ENCODE measurements at places on chromosomes 4 and X. TPM values are rescaled to one million over a fixed set of nuclear protein-coding genes. Genes with fewer than 3 reads are reported as not detected.

Gene HMX1
- total RNA-seq: 0.39 TPM

Gene ELF2
- 28.2 TPM for total RNA-seq

Gene ASB9
- 2.9 TPM for total RNA-seq

Gene SPOCK3
- 1.7 TPM for total RNA-seq

Gene UXT
- total RNA-seq: 106 TPM

Gene NLGN3
- total RNA-seq: 1.4 TPM

Gene CT45A3
- 0.30 TPM for total RNA-seq

Gene ZFP92
- total RNA-seq: not detected

Gene MANBA
- 21.3 TPM for total RNA-seq

Gene DOK7
- total RNA-seq: 2.4 TPM

Gene PRDM5
- 5.1 TPM for total RNA-seq

Gene SHROOM2
- 5.3 TPM for total RNA-seq

Gene RHOH
- total RNA-seq: 0.74 TPM

Gene NPY2R
- not detected for total RNA-seq

- H3K27ac ChIP-seq: no peak overlapping the region
- no peak overlapping the region for H3K4me3 ChIP-seq
- H3K36me3 ChIP-seq: no peaks in the 10 kb centered on the region
- DNase-seq: no peak
Observed at GRCh38 chr4:178966644-178967043, 1524.4 kb upstream of the AGA start.

- DNase-seq: no peak
- H3K36me3 ChIP-seq: no peaks in the 10 kb centered on the region
- H3K27me3 ChIP-seq: no peaks in the 10 kb centered on the region
Observed at GRCh38 chrX:12975670-12975965, 708 bp downstream of the TMSB4X start.

DNA sequence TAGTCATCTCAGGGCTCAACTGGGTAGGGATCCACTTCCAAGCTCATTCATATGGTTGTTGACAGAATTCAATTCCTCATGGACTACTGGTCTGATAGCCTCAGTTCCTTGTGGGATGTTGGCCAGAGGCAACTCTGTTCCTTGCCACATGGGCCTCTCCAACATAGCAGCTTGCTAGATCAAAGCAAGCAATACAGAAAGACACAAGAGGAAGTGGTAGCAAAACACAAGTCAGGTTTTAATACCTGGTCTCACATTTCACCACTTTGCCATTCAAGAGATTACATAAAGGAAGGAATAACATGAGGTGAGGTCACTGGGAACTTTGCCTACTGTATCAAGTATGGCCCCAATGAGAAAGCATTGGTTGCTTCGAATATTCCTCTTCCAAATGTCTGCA lies 79.2 kb downstream of the PRSS12 start:
- no peaks in the 10 kb centered on the region for H3K36me3 ChIP-seq
- H3K4me3 ChIP-seq: no peak overlapping the region
- no peak overlapping the region for H3K27ac ChIP-seq
- H3K27me3 ChIP-seq: no peaks in the 10 kb centered on the region
- peaks cover 9% of the 10 kb centered on the region for H3K4me1 ChIP-seq
- no peak for DNase-seq

- H3K27ac ChIP-seq: no peak overlapping the region
- DNase-seq: no peak
- H3K27me3 ChIP-seq: no peaks in the 10 kb centered on the region
- H3K4me1 ChIP-seq: no peaks in the 10 kb centered on the region
Observed at GRCh38 chrX:41516999-41517765, 70.0 kb downstream of the NYX start.

- no peak for DNase-seq
- no peaks in the 10 kb centered on the region for H3K36me3 ChIP-seq
- H3K27me3 ChIP-seq: no peaks in the 10 kb centered on the region
- H3K27ac ChIP-seq: peak overlapping the region; percentile 55
- H3K4me3 ChIP-seq: peak overlapping the region; percentile 62
Observed at GRCh38 chrX:17376431-17377077, 1.6 kb downstream of the NHS start.

GRCh38 chr4:108163351-108163750 lies 5.4 kb downstream of the LEF1 start:
- no peak overlapping the region for H3K27ac ChIP-seq
- H3K36me3 ChIP-seq: no peaks in the 10 kb centered on the region
- no peak overlapping the region for H3K4me3 ChIP-seq
- DNase-seq: no peak
- 0 out of 2 replicates have a peak, but pooled peaks cover 3% of the 10 kb centered on the region for H3K27me3 ChIP-seq

GRCh38 chr4:78784236-78784865 lies 8.2 kb downstream of the BMP2K start:
- no peaks in the 10 kb centered on the region for H3K36me3 ChIP-seq
- no peak overlapping the region for H3K27ac ChIP-seq
- no peaks in the 10 kb centered on the region for H3K27me3 ChIP-seq
- H3K4me1 ChIP-seq: no peaks in the 10 kb centered on the region
- no peak for DNase-seq

- H3K4me1 ChIP-seq: no peaks in the 10 kb centered on the region
- H3K4me3 ChIP-seq: no peak overlapping the region
- H3K36me3 ChIP-seq: no peaks in the 10 kb centered on the region
- H3K27me3 ChIP-seq: no peaks in the 10 kb centered on the region
- DNase-seq: no peak
Observed at GRCh38 chr4:145884775-145885174, 53.8 kb downstream of the ZNF827 start.

GRCh38 chr4:82989575-82990429 lies 20.8 kb downstream of the LIN54 start:
- no peaks in the 10 kb centered on the region for H3K36me3 ChIP-seq
- no peak overlapping the region for H3K27ac ChIP-seq

- H3K4me3 ChIP-seq: no peak overlapping the region
- H3K4me1 ChIP-seq: no peaks in the 10 kb centered on the region
- DNase-seq: no peak
- H3K27ac ChIP-seq: no peak overlapping the region
Observed at GRCh38 chr4:73187325-73187724, 71.3 kb downstream of the ANKRD17 start.

- no peaks in the 10 kb centered on the region for H3K4me1 ChIP-seq
- H3K27ac ChIP-seq: no peak overlapping the region
- no peaks in the 10 kb centered on the region for H3K27me3 ChIP-seq
- DNase-seq: no peak
Observed at GRCh38 chrX:15356444-15356843, 21.1 kb upstream of the PIGA start.

GRCh38 chrX:150569155-150569477 lies 695 bp downstream of the MTM1 start:
- H3K4me1 ChIP-seq: peaks cover 5% of the 10 kb centered on the region
- H3K4me3 ChIP-seq: peak overlapping the region; percentile 55
- DNase-seq: no peak

GRCh38 chr4:21544415-21544814 lies 404.2 kb downstream of the KCNIP4 start:
- no peak overlapping the region for H3K4me3 ChIP-seq
- no peak overlapping the region for H3K27ac ChIP-seq
- no peaks in the 10 kb centered on the region for H3K36me3 ChIP-seq

DNA sequence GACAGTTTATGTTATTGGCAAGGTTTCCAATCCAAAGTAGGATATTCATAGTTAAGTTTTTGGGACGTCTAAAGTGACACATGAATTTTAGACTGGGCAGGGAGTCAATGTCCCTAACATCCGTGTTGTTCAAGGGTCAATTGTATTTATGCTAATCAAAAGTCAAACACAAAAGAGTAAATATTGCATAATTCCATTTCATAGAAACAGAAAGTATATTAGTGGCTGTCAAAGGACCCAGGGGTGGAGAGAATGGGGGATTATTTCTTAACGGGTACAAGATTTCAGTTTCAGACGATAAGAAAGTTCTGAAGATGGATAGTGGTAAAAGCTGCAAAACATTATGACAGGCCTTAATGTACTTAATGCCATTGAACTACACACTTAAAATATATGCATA lies 971.8 kb upstream of the AGA start:
- no peak overlapping the region for H3K4me3 ChIP-seq
- no peak overlapping the region for H3K27ac ChIP-seq
- no peaks in the 10 kb centered on the region for H3K4me1 ChIP-seq
- H3K36me3 ChIP-seq: no peaks in the 10 kb centered on the region

DNA sequence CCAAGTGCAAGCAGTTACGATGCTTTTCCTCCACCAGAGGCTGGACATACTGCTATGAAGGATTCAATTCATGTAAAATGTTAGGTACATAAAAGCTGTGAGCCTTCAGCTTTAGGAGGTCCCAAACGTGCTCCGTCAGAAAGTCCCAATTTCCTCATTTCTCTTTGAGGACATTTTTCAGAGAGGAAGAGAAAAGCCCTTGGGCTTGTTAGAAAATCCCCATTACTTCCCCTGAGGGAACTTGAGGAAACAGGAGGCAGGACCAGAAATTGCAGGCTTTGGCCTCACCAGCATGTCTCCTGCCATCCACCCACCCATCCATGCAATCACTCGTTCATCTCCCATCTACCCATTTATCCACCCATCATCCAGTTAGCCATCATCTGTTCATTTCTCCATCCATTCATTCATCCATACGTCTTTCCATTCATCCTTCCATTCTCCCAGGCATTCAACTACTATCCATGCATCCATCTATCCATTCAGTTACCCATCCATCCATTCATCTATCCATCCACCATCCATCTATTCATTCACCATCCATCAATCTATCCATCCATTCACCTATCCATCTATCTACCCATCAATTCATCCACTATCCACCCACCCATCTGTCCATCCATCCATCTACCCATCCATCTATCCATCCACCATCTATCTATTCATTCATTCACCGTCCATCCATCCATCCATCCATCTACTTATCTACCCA lies 223.5 kb downstream of the AFAP1 start:
- H3K4me1 ChIP-seq: no peaks in the 10 kb centered on the region
- DNase-seq: no peak
- no peak overlapping the region for H3K4me3 ChIP-seq

DNA sequence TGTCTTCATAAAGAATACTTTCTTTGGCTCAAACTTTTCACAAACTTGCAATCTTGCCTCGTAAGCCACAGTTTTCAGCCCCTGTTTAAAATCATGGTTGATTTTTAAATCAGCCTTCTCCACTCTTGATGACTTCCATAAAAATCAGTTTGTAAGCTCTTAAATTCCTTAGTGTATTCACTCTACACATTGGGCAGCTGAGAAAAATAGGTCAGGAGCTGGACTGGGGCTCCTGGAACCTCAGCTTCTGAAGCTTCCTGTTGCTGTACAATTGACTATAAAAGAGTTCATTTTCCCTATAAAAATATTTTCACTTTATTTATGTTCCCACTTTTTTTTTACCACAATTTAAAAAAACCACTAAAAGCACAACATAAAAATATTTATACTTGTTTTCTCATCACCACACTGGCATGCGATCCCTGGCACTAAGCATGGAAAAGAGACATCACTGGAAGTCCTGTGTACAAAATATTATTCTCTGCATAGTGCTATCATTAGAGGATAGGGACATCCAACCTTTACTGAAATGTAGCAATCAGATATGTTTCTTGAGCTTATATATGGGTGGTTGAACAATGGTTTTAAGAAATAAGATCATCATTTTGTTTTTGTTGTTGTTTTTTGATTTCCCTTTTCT lies 345.7 kb downstream of the FBXO8 start:
- no peak for DNase-seq
- no peaks in the 10 kb centered on the region for H3K36me3 ChIP-seq
- peaks cover 31% of the 10 kb centered on the region for H3K27me3 ChIP-seq
- H3K4me1 ChIP-seq: no peaks in the 10 kb centered on the region
- no peak overlapping the region for H3K27ac ChIP-seq
- H3K4me3 ChIP-seq: no peak overlapping the region

- no peak for DNase-seq
- H3K4me3 ChIP-seq: no peak overlapping the region
- no peaks in the 10 kb centered on the region for H3K27me3 ChIP-seq
- H3K4me1 ChIP-seq: no peaks in the 10 kb centered on the region
Observed at GRCh38 chrX:136865270-136866158, 15.0 kb downstream of the RBMX start.

GRCh38 chr4:1168191-1169101 lies 3.9 kb downstream of the SPON2 start:
- no peak for DNase-seq
- no peak overlapping the region for H3K27ac ChIP-seq
- H3K4me1 ChIP-seq: peaks cover 3% of the 10 kb centered on the region
- H3K4me3 ChIP-seq: peak overlapping the region; percentile 72
- H3K27me3 ChIP-seq: no peaks in the 10 kb centered on the region

GRCh38 chrX:11881485-11882170 lies 123.6 kb downstream of the MSL3 start:
- no peaks in the 10 kb centered on the region for H3K4me1 ChIP-seq
- H3K36me3 ChIP-seq: no peaks in the 10 kb centered on the region
- no peak for DNase-seq
- H3K27me3 ChIP-seq: no peaks in the 10 kb centered on the region
- H3K27ac ChIP-seq: no peak overlapping the region

DNA sequence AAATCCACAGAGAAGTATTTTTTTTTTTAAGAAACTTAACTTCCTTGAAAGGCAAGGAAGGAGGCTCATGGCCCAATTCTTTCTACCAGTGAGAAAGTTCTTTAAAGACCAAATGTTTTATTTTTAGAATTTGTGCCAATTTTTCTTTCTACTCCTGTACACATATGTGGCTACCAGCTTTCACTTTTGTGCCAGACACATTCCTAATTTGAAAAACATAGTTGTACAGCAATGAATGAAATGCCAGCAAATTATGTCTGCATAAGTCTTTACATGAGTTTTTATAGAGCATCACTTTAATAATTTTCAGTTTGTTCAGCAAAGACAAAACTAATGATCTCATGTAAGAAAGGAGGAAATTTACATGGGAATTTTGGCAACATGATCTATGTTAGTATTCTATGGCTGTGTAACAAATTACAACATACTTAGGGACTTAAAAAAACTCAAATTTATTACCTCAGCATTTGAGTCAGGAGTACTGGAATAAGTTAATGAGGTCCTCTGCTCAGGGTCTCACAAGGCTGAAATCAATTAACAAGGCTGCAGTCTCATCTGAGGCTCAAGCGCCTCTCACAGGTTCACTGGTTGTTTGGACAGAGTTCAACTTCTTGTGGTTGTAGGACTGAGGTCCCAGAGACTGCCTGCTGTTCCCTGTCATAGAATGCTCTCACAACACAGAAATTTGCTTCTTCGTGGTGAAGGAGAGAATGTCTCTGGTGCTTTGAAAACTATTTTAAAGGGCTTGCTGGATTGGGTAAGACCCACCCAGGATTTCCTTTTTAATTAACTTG lies 678.2 kb upstream of the FAM241A start:
- no peaks in the 10 kb centered on the region for H3K27me3 ChIP-seq
- H3K4me1 ChIP-seq: no peaks in the 10 kb centered on the region
- no peak overlapping the region for H3K27ac ChIP-seq
- H3K4me3 ChIP-seq: no peak overlapping the region
